NCI-H1436 treated with DMSO at 0.1 percent for 48 hours (cell line): ENCODE measurements at places on chromosomes 1 and 21.

DNA sequence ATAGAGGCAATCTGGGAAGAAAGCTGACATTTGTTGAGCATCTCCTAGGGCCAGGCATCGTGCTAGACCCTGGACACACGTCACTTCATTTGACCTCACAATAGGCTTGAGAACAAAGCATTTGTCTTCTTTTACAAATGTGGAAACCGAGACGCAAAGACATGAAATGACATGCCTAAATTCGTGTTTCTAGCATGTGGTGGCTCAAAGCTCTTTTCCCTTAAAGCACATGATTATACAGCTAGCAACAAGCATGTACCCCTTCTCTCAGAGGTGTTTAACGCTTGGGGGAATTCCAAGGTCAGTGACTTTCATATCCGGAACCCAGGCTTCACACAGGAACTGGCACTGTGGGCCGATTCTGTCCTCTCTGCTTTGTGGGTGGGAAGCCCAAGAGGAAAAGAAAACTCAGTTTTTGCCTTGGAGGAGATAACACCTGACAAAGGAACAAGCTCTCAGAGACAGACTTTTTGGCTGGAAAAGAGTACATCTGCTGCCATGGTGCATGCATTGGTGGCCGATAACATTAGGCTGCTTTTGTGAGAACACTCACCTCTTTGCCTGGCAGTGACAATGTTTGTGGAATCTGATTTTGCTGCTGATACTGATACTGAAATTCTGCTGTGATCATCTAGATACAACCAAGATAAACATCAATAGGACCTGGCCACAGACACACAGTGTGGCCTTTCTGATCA, 15.4 kb upstream of the CD2 start:
- no peak for DNase-seq

GRCh38 chr1:199725002-199725565, 302.4 kb upstream of the NR5A2 start:
- DNase-seq = no peak

DNA sequence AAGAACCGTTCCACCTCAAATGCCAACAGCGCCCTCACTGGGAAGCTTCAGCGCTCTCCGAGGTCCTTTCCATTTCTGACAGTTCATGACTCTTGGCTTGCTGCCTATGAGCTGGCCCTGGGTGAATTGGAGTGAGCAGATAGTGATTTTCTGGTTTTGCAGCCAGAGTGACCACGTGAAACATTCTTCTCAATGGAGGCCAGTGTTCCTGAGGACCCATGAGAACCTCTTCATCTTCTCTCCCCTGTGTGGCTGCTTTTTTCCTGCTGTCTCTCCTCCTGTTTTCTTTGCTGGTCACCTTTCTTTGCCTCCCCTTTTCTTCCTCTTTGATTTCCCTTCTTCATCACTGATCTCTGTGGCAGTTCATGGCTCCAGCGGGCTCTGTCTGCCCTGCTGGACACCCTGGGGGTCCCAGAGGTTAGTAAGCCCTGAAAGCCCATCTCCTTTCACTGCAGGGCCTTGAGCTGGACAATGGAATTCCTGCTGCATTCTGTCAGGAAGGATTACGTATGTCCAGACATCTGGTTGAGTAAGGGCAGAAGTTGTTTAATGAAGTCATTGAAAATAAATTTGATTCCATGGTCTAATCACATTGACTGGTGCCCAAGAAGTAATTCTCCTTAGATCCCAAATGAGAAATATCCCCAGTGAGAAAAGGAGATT, 29.9 kb downstream of the VASH2 start:
- no peak for DNase-seq

- no peak for DNase-seq
Observed at GRCh38 chr1:40824591-40825434, 37.4 kb downstream of the CITED4 start.

GRCh38 chr1:60831780-60832179, 250.6 kb upstream of the NFIA start:
- no peak for DNase-seq

- no peak for DNase-seq
Observed at GRCh38 chr1:188425687-188426086, 1596.9 kb downstream of the PLA2G4A start.

- no peak for DNase-seq
Observed at GRCh38 chr21:33108228-33108627, 38.3 kb downstream of the OLIG1 start.

DNA sequence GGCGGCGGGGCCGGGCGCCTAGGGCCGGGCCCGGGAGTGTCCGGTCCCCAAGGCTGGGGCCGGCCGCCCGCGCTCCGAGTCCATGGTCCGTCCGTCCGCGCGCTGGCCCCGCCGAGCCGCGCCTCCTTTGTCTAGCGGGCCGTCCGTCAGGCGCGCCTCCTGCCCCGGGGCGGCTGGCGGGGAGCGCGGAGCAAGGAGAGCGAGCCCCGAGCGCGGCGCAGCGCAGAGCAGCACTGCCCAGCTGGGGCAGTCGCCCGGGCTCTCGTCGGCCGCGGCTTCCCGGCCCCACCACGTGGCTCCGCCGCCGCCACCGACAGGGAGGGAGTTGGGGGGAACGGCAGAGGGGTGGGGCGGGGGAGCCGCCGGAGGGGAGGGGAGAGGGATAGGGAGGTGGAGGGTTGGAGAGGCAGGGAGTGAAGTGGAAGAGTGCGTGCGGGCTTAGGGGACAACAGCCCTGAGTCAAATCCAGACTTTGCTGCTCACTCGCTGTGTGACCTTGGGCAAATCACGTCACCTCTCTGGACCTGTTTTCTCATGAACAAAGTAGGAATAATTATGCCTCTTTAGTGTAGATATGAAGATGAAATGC, at the start of gene NKAIN1:
Gene NKAIN1, minus strand, starts transcription at position 235 of the 589 bp plus-strand sequence. CDS start 340 bp downstream, outside the sequence.
- DNase-seq = no peak

- no peak for DNase-seq
Observed at GRCh38 chr1:170145770-170146676, at the start of gene NTMT2. TSS of gene NTMT2 (plus strand) at chr1:170145959. CDS start at chr1:170146108, 149 bp downstream.
